CD4-positive, alpha-beta T cell treated with Interleukin-6 for 4 hours (primary cell): ENCODE measurements at places on chromosomes 7 and 10.

DNA sequence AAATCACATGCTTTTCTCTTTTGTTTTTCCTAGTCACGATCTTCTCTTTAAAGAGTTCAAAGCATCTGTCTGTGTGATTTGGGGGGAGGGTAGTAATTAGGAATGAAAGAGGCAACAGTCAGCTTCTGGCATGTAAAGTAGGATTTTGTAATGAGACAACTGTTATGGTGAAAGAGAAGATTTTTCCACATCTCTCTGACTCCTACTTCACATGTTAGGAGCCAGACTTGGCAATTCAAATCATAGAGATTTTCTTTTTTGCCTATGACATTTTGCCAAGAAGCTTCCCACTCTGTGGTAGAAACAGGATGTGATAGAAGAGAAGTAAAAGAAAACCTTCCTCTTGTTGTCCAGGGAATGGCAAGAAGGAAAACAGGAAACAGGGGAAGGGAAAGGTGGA is 38.3 kb upstream of the KLHL7 start:
- no peak for DNase-seq

- DNase-seq = no peak
These were observed 968 bp upstream of the INMT start for GRCh38 chr7:30750683-30751650.

DNA sequence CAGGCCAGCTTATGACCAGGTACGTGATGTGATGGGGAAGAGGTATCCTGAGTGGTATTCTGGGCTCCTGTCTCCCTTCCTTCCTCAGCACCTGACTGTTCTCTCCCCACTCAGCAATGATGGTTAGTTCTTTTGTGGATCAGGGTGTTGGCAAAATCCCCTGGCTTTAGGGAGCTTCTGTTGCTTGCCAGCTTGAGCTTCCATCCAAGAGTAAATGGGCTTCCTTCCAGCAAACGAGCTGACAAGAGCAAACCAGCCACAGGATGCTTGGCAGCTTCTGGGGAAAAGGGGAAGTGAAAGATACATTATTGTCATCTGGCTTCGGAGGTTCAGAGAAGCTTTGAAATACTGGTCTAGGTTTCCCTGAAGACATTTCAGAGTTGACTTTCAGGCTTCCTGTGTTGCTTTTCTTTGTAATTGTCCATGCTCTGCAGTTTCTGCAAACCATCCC is 5.2 kb downstream of the DUSP5 start:
- DNase-seq = peak; percentile 9

- DNase-seq = no peak
These were observed 20.2 kb upstream of the RPA3 start for GRCh38 chr7:7738622-7739021.

GRCh38 chr10:127942811-127943210 is 35.9 kb downstream of the PTPRE start:
- DNase-seq = no peak

- no peak for DNase-seq
These were observed 34.8 kb downstream of the MGMT start for GRCh38 chr10:129501652-129502436.

DNA sequence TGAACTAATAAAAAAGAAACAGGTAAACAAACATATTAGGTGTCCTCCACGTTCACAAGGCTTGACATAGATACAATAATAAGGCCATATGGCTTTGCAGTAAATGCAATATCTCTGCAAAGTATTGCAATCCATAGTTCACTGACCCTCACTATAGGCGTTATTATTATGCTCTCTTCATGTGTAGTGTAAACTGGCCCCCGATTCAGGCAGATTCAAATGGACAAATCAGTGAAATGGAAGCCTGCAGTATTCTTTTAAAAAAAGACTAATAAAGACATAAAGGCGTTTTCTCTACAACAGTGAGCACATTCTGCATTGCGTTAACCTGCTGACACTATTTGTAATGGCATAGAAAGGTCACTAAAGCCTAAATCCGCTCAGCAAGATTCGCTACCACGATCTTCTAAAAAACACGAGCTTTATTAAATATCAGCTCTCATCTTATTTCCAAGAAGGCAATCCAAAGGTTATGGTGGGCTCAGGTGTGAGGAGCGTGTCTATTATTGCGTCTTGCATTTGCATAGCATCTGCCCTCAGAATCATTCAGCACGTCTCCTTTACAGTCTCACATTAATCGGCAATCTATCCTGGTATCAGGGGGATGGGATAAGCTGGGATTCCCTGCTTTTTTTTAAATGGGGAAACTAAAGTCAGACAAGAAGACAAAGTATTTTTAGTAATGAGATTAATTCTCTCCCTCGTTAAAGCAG is 36.2 kb downstream of the FRMD4A start:
- no peak for DNase-seq

- DNase-seq = no peak
These were observed 60.5 kb downstream of the SH2D4B start for GRCh38 chr10:80598084-80598798.

DNA sequence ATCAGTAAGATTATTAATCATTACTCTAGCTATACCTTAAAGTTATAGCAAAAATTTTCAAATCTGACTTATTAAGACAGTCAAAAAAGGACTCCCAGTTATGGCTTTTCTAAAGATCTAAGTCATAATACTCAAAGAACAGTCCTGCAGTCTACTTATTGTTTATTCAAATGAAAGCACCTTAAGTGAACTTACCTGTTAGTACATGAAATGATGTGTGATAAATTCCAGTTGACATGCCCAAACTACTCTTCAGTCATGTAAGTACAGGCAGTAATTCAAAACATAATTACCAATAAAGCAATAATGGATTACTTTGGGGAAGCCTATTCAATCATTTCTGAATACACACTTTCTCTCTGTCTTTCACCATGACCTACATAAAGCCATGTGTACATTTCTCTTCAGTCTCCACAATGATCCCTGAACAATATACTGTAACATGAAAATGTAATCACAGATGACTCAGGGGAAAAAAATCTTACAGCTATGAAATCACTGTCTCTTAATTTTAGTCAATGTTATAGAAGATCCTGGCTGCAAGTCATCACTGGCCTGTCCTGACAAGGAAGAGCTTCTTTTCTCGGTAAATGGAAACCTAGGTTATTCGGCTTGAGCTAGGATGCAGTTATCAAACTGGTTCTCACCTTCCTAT is 420.7 kb upstream of the LRRTM3 start:
- no peak for DNase-seq

- DNase-seq = no peak
These were observed 32.8 kb upstream of the CDH23 start for GRCh38 chr10:71363936-71364335.

DNA sequence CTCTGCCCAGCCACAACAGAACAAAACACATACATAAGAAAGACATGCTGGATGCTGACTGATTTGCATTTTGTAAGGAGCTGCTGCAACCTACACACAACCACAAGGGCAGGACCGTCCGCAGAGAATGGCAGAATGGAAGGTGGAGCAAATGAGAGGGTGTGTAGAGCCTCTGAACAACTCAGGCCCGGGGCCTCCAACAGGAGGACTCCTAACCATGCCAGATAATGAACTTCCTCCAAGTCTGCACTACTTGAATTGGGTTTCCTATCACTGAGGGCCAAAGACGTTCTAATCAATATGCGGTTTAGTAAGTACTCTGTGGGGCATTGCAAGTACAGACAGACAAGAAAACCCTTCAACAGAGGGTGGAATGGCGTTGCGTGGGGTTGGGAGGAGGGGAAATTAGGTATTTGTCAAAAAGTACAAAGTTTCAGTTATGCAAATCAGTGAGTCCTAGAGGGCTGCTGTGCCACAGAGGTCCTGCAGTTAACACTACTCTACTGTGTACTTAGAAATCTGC is 14.6 kb downstream of the VOPP1 start:
- no peak for DNase-seq

GRCh38 chr7:112481833-112482670 is 1.3 kb downstream of the LSMEM1 start:
- DNase-seq = no peak

- no peak for DNase-seq
These were observed 2.5 kb upstream of the RHBDD2 start for GRCh38 chr7:75876126-75876881.

DNA sequence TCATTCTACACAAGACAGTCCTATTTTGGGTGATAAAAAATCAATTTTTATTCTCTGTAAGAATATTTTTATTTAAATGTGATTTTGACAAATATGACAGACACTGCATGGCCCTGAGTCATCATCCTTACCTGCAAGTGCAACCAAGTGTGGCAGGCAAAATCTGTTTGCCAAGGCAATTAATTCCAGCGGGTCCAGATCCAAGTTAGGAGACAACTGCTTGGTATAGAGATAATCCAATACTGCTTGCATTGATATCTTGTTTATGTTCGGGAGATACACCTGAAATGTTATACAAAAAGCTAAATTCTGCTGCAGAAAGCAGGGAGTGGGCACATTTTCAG is 66.2 kb downstream of the RHOBTB1 start:
- DNase-seq = no peak

DNA sequence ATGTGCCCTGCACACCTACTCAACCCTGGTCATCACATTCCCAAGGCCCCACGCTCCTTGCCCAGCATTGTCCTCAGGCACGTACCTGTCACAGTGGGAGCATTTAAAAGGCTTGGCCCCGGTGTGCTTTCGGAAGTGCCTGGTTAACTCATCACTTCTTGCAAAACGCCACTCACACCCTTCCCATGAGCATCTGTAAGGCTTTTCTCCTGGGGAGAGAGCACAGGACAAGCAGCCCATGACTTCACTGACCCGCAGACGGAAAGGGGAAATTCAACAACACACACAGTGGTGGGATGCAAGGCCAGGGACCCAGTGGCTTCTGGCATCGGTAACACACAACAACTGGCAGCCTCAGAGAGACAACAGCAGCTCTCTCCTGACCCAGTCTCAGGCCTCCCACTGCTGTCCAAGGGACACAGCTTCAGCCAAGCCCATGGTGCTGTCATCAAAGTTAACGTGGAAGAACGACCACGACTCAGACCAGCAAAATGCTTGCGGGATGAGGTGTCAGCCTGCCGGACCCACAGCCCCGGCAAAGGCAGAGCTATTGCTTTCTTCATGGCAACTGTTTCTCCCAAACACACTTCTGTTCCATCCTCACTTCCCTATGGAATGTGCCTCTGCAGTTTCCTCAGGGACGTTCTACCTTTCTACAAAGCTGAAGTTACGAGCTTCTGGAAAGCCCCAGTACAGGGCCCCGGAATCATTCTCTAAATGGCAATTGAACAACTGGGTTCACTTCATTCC is 4.8 kb downstream of the KLF6 start:
- no peak for DNase-seq

DNA sequence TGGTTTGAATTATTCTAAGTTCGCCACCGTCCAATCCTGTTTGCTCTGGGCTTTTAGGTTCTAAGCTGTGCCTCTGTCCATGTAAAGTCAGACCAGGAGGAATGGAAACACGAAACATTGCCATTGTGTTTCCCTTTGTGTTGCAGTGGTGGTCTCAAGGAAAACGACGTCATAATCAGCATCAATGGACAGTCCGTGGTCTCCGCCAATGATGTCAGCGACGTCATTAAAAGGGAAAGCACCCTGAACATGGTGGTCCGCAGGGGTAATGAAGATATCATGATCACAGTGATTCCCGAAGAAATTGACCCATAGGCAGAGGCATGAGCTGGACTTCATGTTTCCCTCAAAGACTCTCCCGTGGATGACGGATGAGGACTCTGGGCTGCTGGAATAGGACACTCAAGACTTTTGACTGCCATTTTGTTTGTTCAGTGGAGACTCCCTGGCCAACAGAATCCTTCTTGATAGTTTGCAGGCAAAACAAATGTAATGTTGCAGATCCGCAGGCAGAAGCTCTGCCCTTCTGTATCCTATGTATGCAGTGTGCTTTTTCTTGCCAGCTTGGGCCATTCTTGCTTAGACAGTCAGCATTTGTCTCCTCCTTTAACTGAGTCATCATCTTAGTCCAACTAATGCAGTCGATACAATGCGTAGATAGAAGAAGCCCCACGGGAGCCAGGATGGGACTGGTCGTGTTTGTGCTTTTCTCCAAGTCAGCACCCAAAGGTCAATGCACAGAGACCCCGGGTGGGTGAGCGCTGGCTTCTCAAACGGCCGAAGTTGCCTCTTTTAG is 46.3 kb upstream of the DMBT1 start:
- DNase-seq = no peak

GRCh38 chr10:123421461-123421860 is 244.7 kb upstream of the GPR26 start:
- DNase-seq = no peak

GRCh38 chr10:120453886-120454285 is 3.1 kb upstream of the PLPP4 start:
- no peak for DNase-seq

- no peak for DNase-seq
These were observed 142.4 kb upstream of the PRR15 start for GRCh38 chr7:29421010-29421956.

DNA sequence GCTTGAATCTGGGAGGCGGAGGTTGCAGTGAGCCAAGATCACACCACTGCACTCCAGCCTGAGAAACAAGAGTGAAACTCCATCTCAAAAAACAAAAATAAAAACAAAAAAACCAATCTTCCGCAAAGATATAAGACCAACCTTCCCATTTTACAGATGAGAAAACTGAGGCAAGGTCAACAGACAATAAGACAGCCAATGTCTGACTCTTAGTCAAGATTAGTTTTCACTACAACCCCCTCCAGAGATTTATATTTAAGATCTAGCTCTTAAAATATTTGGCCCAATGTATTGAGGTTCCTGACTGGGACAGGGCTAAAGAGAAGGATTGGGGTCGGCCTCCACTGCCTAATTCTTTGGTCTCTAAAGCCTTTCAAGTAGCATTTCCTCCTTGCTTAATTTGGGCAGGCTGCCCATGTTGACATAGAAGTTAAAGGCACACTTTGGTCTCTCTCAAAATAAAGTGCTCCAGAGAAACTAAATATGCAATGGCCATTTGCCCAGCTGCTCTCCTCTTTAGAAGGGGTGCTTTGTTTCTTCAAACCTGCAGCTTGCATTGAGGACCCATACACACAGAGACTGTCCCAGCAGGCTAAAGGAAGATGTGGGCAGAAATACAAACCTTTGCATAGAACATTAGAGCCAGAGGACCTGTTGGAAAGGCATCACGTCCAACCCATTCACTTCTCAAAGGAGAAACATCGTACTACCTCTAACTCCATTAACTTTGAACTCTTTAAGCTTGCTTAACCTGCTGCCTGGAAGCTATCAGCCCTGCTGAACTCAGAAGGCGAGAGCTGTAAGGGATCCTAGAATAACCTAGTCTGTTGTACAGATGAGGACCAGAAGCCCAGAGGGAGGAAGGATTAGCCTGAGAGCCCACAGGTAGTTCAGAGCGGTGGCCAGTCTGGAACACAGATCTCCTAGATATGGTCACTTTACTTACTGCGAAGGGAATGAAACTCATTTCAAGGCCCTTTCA is 3.9 kb downstream of the TECTB start:
- DNase-seq = no peak

DNA sequence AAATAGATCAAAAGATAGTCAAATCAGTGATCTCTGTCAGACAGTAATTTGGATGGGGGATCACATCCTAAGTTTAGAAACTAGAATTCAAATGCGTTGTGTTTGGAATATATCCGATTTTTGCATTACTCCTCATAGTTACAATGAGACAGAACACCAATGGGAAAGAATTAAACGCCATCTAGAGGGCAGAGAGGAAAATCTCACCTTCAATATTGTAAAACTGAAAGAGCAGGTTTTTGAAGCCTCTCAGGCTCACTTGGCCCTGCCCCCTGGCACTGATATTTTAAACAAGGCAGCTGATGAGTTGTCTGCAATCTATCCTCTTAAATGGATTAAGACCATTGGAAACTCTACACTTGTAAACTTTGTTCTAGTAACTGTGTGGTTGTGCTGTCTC is 17.7 kb downstream of the FRG2B start:
- DNase-seq = no peak
